ENCODE measurements at places on chromosomes 13 and 19.

DNA sequence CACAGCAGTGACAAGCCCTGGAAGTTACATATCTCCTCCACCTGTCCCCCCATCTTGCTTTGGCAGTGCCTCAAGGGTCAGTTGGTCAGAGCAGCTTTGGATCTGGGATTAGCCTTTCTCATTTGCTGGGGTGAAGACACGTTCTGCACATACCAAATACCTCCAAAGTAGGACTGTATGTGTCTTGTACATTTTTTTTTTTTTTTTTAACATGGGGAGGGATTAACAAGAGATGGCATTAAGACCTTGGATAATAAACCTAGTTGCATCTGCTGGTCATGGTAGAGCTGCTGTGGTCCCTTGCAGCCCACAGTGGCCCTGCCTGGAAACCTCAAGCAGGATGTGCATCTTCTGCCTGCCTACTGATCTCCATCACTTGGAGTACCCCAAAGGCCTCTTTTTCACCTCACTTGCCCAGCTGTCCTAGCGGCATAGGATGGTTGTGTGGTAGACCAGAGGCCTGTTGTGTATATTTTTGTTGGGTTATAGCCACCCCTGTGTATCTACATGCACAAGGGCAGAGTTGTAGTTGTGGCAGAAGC is 2.5 kb downstream of the RPS19 start:
- peaks cover 7% of the 10 kb centered on the region for H3K36me3 ChIP-seq
- H3K4me3 ChIP-seq = no peak overlapping the region
- no peaks in the 10 kb centered on the region for H3K27me3 ChIP-seq
- peaks cover 63% of the 10 kb centered on the region for H3K4me1 ChIP-seq

DNA sequence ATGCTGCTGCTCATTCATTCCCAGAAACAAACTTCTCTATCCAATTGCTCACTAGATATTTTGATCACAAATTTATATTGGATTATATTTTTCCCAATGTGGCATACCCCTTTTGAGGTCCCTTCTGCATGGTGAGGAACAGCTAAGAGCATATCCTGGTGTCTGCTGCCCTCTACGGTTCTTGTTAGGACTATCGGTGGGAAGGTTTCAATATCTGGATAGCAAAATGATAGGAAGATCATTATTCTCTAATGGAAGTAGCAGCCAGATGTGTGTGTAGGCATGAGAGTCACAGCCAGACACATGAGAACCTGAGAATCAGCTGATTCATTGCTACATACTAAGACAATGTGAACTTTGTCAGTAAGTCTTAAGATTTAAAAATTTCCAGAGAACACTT is 1422.4 kb upstream of the MIR17HG start:
- H3K4me1 ChIP-seq = no peaks in the 10 kb centered on the region
- H3K4me3 ChIP-seq = no peak overlapping the region
- no peaks in the 10 kb centered on the region for H3K36me3 ChIP-seq
- no peaks in the 10 kb centered on the region for H3K27me3 ChIP-seq

GRCh38 chr19:3289971-3290569 is 65.6 kb downstream of the CELF5 start:
- no peak for DNase-seq
- no peak overlapping the region for H3K4me3 ChIP-seq
- H3K4me1 ChIP-seq = peaks cover 2% of the 10 kb centered on the region
- H3K36me3 ChIP-seq = no peaks in the 10 kb centered on the region
- no peak overlapping the region for H3K27ac ChIP-seq

- no peak overlapping the region for H3K27ac ChIP-seq
- no peaks in the 10 kb centered on the region for H3K4me1 ChIP-seq
- DNase-seq = no peak
- H3K27me3 ChIP-seq = no peaks in the 10 kb centered on the region
- no peak overlapping the region for H3K4me3 ChIP-seq
These were observed 263.7 kb upstream of the PCDH9 start for GRCh38 chr13:67493835-67494234.

DNA sequence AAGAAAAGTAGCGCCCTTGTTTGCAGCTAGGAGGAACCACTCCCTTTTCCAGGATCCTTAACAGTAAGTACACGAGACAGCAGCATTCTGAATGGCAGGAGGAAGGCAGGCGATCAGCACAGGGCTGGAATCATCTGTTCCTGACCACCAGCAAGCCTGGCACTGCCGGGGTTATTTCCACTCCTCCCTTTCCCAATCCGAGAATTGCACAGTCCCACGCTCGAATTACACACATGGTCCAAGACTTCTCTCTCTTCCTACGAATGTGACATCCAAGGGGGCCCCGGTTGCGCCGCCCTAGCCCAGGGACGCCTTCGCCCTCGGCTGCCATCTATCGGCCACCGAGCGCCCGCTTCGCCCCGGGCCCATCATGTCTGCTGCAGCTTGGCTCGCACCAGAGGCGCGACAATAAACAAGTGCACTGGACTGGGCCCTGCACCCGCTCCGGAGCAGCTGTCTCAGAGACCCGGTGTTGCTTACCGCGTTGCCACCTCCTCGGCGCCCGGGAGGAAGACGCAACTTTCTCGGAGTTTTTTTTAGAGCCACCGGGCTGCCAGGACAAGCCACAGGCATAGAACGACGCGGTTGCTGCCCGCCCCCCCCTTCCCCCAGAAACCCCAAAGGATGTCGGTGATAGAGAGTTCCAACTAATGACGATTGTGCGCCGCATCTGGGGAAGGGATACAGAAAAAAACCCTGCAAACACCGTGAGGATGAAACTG is at the start of gene SLITRK5:
SLITRK5 (plus strand) TSS at position 341 of the 722 bp plus-strand sequence. CDS start 4,018 bp downstream, outside the sequence.
- H3K4me1 ChIP-seq = peaks cover 29% of the 10 kb centered on the region
- no peak within 1 kb of the TSS for H3K27ac ChIP-seq
- H3K27me3 ChIP-seq = no peaks in the 10 kb centered on the region
- DNase-seq = peak; percentile 83
